NCI-H748 treated with DMSO at 0.1 percent for 48 hours (cell line): ENCODE measurements at places on chromosomes 3 and 15.

GRCh38 chr3:125168711-125169393 lies 43.7 kb downstream of the SLC12A8 start:
- no peak for DNase-seq

DNA sequence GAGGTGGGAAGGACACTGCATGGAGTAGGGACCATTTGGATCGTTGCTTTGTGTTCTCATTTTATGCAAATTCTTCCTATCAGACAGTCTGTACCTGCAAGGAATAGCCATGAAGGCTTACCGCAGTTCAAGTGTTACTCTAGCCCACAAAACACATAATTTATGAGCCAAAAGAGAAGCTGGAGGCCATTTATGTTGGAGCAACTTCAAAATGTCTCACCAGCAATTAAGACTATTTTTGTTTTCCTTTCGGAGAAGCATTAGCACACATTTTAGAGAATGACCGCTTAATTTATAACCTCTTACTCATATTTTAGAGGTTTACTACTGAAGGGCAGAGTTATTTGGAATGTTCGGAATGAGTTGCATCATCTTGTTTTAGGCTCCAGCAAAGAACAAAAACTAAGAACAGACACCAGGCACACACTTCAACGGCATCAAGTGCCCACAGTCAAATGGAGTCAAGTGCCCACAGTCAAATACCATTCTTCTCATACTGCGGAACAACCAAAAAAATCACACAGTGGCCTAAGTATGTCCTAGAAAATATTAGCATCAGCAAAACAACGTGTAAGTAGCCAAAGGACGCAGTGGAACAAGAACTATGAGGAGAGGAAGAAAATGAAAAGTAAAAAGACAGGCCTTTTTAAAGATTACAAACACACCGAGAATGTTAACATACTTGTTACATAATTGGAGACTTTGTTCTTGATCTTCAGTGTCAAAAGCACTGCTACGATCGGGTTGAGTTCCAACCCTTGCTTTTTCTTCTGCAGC lies 17.5 kb upstream of the GOLGA8J start:
- no peak for DNase-seq

DNA sequence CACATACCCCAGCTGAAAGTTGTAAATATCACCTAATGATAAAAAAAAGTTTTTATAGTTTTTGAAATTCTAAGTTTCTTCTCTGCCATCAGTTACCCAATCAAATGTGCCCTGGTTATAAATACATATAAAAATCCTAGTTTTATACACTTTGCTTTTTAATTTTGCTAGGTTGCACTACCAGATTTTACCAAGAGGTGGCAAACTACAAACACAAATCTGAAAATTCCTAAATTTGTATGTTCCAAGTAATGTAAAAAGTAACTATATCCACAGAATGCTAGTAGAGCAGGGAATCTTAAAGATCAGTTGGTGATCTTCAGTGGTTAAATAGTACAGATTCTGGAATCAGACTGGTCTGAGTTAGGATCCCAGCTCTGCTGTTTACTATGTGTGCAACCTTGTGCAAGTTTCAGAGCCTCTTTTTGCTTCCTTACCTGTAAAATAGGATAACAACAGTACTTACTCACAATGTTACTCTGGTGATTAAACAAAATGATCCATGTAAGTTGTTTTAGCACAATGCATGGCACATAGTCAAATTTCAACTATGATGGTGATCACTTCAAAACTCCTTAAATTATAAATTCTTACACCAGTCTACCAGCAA lies 11.0 kb downstream of the TRPM7 start:
- DNase-seq: no peak

GRCh38 chr3:75262661-75263060 lies 401.5 kb upstream of the FRG2C start:
- DNase-seq: no peak
